ENCODE measurements at places on chromosomes 16 and 17. TPM values are rescaled to one million over a fixed set of nuclear protein-coding genes. Genes with fewer than 3 reads are reported as not detected.

GRCh38 chr16:83245061-83245460 is 562.7 kb upstream of the HSBP1 start:
- no peaks in the 10 kb centered on the region for H3K4me1 ChIP-seq
- no peak overlapping the region for H3K27ac ChIP-seq
- no peaks in the 10 kb centered on the region for H3K36me3 ChIP-seq
- H3K27me3 ChIP-seq: peaks cover 5% of the 10 kb centered on the region
- no peak overlapping the region for H3K4me3 ChIP-seq

Gene MYH13
- not detected for total RNA-seq

DNA sequence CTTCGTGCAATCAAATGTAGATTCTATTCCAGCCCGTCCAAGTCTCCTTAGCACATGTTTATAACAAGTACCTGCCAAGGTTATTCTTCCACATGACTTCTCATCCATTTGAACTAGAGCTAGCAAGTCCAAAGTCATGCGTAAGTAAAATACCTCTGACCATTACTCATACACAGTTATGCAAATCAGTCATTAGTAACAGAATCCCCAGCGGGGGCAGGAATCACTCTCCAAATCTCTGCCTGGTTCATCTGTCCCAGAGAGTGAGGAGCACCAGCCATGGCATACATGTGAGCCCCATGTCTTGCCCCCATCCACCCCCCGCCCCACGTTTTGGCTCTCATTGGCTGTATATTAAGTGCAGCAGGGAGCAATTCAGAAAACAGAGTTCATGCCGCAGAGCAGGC is 27.7 kb downstream of the SRL start:
- DNase-seq: no peak
- H3K36me3 ChIP-seq: no peaks in the 10 kb centered on the region
- H3K27me3 ChIP-seq: peaks cover 2% of the 10 kb centered on the region
- H3K4me1 ChIP-seq: no peaks in the 10 kb centered on the region

Gene MT2A
- total RNA-seq: 380 TPM

GRCh38 chr17:27471321-27472269 is 15.3 kb downstream of the KSR1 start:
- H3K4me1 ChIP-seq: peaks cover 97% of the 10 kb centered on the region
- peak overlapping the region; percentile 61 for H3K4me3 ChIP-seq
- peak; percentile 93 for DNase-seq
- H3K27me3 ChIP-seq: no peaks in the 10 kb centered on the region

DNA sequence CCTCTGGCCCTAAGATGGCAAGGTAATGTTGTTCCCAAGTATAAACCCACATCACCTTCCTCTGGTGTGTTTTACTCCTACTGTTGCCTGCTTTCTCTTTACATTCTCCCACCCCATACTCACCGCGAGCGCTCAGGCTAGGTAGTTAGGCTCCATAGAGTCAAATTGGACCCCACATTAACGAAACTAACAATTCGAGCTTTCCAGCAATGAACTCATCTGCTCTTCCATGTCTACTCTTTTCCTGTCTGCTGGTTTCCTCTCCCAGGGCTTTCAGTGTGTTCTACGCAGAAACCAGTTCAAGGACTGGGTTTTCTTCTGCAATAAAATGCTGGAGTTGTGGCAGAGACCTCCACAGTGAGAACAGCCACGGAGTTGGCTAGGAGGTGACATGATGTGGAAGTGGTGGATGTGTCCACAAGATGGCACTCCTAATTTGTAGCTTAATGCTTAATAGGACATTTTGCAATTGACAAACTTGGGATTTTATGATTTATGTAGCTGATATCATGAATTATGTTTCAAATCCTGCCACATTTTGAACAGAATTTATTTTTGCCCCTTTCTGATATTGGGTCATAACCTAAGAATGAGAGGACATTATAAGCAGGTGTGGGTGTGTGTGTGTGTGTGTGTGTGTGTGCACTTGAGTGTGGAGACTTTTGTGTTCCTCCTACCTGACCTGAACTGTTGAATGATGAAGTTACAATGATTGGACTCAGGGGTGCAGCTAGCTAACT is 2.2 kb upstream of the UQCRC2 start:
- no peaks in the 10 kb centered on the region for H3K27me3 ChIP-seq
- peak; percentile 41 for DNase-seq
- peak overlapping the region; percentile 80 for H3K27ac ChIP-seq

GRCh38 chr16:2585651-2586081 is 47.8 kb downstream of the PDPK1 start:
- peak; percentile 1 for DNase-seq
- no peak overlapping the region for H3K27ac ChIP-seq
- no peaks in the 10 kb centered on the region for H3K27me3 ChIP-seq
- no peak overlapping the region for H3K4me3 ChIP-seq

GRCh38 chr16:57537581-57538234 is 1.3 kb upstream of the CCDC102A start:
- H3K27ac ChIP-seq: peak overlapping the region; percentile 82
- peak overlapping the region; percentile 76 for H3K4me3 ChIP-seq
- peaks cover 61% of the 10 kb centered on the region for H3K4me1 ChIP-seq
- DNase-seq: no peak

Gene HAS3
- 0.42 TPM for total RNA-seq

- no peak for DNase-seq
- no peaks in the 10 kb centered on the region for H3K27me3 ChIP-seq
- H3K36me3 ChIP-seq: no peaks in the 10 kb centered on the region
- H3K4me3 ChIP-seq: no peak overlapping the region
- no peak overlapping the region for H3K27ac ChIP-seq
Measured at GRCh38 chr17:3903881-3904290, 11.0 kb upstream of the CAMKK1 start.

DNA sequence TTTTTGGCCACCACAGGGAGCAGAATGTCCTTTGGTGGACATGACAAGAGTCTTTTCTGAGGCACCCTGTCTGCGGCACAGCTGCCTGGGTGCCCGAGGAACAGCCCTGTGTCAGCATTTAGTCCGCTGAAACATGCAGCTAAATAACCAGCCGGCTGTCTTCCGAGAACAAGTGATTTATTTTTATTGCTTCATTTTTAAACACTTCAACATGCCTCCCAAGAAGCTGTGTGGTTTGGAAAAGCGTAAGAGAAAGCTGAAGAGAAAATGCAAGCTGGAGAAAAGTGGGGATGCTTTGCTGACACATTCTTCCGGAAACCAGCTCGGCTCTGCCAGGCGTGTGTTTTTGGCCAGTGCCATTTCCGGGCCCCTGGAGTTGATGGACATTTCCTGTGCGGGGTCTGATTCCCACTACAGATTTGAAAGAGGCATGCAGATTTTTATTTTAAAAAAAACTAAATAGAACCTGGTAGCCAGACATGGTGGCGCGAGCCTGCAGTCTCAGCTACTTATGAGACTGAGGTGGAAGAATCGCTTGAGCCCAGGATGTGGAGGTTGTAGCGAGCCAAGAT is 94.7 kb downstream of the SEC14L1 start:
- H3K27me3 ChIP-seq: no peaks in the 10 kb centered on the region
- no peaks in the 10 kb centered on the region for H3K36me3 ChIP-seq
- peak; percentile 58 for DNase-seq

Gene FLOT2
- 81.3 TPM for total RNA-seq

GRCh38 chr17:32609085-32609484 is 122.3 kb downstream of the CDK5R1 start:
- no peak overlapping the region for H3K4me3 ChIP-seq
- no peaks in the 10 kb centered on the region for H3K27me3 ChIP-seq
- peaks cover 8% of the 10 kb centered on the region for H3K4me1 ChIP-seq

- H3K36me3 ChIP-seq: peaks cover 36% of the 10 kb centered on the region
- no peak for DNase-seq
- H3K27ac ChIP-seq: no peak overlapping the region
- no peak overlapping the region for H3K4me3 ChIP-seq
Measured at GRCh38 chr17:80924111-80924806, 67.4 kb upstream of the CHMP6 start.

Gene CEP20
- total RNA-seq: 51.0 TPM

Gene CCL8
- not detected for total RNA-seq

DNA sequence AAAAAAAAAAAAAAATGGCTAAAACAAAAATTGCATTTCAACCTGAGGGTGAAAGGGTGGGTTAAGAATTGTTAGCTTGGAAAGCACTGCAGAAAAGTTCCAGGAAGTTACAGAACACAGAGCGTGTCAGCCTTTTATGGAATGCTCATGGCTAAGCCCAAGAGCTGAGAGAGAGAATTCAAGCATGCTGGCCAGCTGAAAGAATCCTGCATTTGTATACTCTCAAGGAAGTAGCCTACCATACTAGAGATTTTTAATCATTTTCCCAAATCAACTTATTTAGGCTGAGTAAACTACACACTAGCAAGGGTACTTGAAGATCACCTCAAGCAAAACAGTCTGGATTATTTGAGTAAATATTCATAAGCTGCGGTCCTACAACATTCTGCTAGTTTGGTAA is 153.9 kb downstream of the KCNJ2 start:
- H3K27ac ChIP-seq: no peak overlapping the region
- no peaks in the 10 kb centered on the region for H3K4me1 ChIP-seq
- H3K27me3 ChIP-seq: peaks cover 4% of the 10 kb centered on the region
- H3K36me3 ChIP-seq: no peaks in the 10 kb centered on the region
- no peak overlapping the region for H3K4me3 ChIP-seq

Gene SLFN5
- 29.8 TPM for total RNA-seq

Gene RNF157
- 24.0 TPM for total RNA-seq

- no peaks in the 10 kb centered on the region for H3K36me3 ChIP-seq
- peaks cover 8% of the 10 kb centered on the region for H3K4me1 ChIP-seq
- H3K4me3 ChIP-seq: no peak overlapping the region
- DNase-seq: no peak
Measured at GRCh38 chr17:43611230-43611969, 50.3 kb downstream of the MEOX1 start.

Data from activated CD4-positive, alpha-beta T cell treated with anti-CD3 and anti-CD28 coated beads for 36 hours (primary cell).